ENCODE measurements at places on chromosomes 12 and 14. TPM values are rescaled to one million over a fixed set of nuclear protein-coding genes. Genes with fewer than 3 reads are reported as not detected.

- H3K4me3 ChIP-seq: no peak overlapping the region
- peaks cover 33% of the 10 kb centered on the region for H3K27me3 ChIP-seq
- H3K4me1 ChIP-seq: no peaks in the 10 kb centered on the region
- DNase-seq: no peak
- H3K27ac ChIP-seq: no peak overlapping the region
- no peaks in the 10 kb centered on the region for H3K36me3 ChIP-seq
Observed at GRCh38 chr14:56730538-56731145, 79.6 kb downstream of the OTX2 start.

GRCh38 chr12:57452937-57453509, 2.1 kb upstream of the INHBE start:
- H3K27ac ChIP-seq: no peak overlapping the region
- peaks cover 9% of the 10 kb centered on the region for H3K4me1 ChIP-seq
- no peaks in the 10 kb centered on the region for H3K27me3 ChIP-seq
- H3K4me3 ChIP-seq: no peak overlapping the region
- peak; percentile 23 for DNase-seq

- no peaks in the 10 kb centered on the region for H3K27me3 ChIP-seq
- peak overlapping the region; percentile 85 for H3K27ac ChIP-seq
- peaks cover 41% of the 10 kb centered on the region for H3K4me1 ChIP-seq
- peak; percentile 1 for DNase-seq
- peaks cover 25% of the 10 kb centered on the region for H3K36me3 ChIP-seq
Observed at GRCh38 chr14:105857220-105857825, 330.9 kb downstream of the TMEM121 start.

DNA sequence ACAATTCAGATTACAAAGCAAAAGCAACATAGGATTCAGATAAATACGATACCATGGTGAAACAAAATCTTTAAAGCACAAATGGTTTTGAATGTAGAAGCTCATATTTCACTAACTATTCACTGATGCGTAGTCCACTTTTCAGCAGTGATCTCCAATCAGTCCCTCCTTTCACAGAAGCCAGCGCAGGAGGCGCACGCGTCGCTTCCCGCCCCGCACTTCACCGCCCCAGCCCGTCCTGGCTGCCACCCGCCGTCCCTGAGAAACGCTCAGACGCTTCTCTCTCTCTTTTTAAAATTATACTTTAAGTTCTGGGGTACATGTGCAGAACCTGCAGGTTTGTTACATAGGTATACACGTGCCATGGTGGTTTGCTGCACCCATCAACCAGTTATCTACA, 19.8 kb upstream of the CHFR start:
- DNase-seq: no peak
- H3K4me1 ChIP-seq: peaks cover 21% of the 10 kb centered on the region
- H3K4me3 ChIP-seq: peak overlapping the region; percentile 61
- peaks cover 8% of the 10 kb centered on the region for H3K36me3 ChIP-seq
- H3K27me3 ChIP-seq: peaks cover 9% of the 10 kb centered on the region

DNA sequence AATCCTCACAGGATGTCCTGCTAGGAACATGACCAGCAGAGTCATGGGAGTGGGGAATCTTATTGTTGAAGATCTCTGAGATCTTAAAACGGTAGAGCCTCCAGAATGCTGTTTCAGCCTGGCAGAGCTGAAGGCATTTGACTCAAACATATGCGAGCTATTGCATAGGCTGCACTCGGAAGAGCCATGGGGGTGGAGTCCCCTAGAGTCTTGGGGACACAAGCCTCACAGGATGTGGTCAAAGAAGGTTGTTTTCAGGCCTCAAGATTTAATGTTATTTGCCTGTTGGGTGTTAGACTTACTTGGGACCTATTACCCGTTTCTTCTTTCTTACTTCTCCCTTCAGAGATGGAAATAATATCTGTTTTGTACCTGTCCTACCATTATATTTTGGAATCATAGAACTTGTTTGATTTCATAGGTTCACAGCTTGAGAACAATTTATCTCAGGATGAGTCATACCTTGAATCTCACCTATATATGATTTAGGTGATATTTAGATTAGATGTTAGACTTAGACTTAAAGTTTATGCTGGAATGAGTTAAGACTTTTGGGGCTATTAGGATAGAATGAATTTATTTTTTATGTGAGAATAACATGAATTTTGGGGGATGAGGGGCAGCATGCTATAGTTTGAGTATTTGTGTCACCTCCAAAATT, 172.2 kb upstream of the ATP2B1 start:
- peak overlapping the region; percentile 97 for H3K27ac ChIP-seq
- H3K36me3 ChIP-seq: no peaks in the 10 kb centered on the region
- H3K4me1 ChIP-seq: peaks cover 39% of the 10 kb centered on the region
- H3K27me3 ChIP-seq: no peaks in the 10 kb centered on the region

DNA sequence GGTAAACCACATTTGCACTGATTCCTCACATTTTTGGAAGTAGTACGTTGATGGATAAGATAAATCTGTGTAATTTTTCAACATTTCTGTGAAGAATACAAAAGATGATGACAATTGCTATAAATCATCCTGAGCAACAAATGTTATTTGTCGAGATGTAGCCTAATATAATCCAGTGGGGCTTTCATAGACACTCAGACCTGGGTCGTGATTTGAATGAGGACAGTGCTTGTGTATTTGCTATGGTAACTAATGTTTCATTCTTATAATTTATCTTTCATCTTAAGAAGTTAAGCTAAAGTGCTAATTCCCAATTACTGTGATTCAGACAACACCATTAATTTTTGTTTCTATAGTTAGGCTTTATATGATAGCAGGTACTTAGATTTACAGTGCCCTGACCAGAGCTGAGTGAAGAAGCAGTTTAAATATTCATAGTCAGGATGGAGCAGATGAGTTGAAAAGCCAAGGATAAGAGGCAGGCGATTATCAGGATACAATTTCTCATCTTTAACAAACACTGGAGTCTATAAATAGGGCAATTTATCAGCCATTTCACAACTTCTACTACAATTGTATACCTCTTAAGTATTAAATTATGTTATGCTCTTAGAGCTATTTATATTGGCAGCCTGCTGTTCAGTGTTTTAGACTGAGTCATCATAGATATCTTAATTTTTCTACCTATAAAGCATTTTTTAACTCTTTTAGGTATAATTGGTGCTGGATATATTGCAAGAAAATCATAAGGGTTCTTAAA, 359.9 kb downstream of the TRHDE start:
- no peaks in the 10 kb centered on the region for H3K36me3 ChIP-seq
- DNase-seq: no peak
- H3K27me3 ChIP-seq: no peaks in the 10 kb centered on the region

GRCh38 chr14:48805315-48805714, 780.9 kb downstream of the RPS29 start:
- no peaks in the 10 kb centered on the region for H3K4me1 ChIP-seq
- peaks cover 4% of the 10 kb centered on the region for H3K36me3 ChIP-seq
- H3K4me3 ChIP-seq: no peak overlapping the region
- H3K27me3 ChIP-seq: no peaks in the 10 kb centered on the region

GRCh38 chr12:93894391-93895088, 217.4 kb downstream of the CRADD start:
- no peak for DNase-seq
- no peak overlapping the region for H3K27ac ChIP-seq
- peaks cover 6% of the 10 kb centered on the region for H3K4me1 ChIP-seq

- peaks cover 2% of the 10 kb centered on the region for H3K4me1 ChIP-seq
- H3K27me3 ChIP-seq: no peaks in the 10 kb centered on the region
- H3K36me3 ChIP-seq: no peaks in the 10 kb centered on the region
Observed at GRCh38 chr12:124369827-124370378, 75.0 kb downstream of the RFLNA start.

DNA sequence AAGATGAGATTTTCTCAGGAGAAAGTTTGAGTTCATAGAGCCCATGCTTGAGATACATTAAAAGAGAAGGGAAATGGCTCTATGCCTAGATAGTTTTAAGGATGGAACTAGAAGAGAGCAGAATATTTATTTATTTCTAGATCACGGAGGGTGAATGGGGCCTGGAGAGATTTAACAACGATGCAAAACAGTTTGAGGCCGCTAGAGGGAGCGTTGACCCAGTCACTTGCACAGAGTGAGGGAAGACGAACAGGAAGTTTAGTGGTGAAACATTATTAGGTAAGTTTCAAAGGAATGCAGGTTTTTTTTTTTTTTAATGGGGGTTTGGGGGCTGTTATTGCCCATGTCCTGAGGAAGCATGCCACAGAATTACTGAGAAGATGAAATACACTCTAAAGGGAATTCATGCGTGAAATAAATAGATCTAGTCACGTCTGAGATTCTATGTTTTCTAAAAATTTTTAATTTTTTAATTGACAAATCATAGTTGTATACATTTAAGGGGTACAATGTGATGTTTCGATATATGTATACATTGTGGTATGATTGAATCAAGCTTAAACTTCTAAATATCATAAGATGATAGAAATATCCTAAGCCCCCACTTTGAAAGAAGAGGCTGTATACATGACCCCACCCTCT, 14.8 kb upstream of the PPP1R1A start:
- DNase-seq: peak; percentile 47
- no peaks in the 10 kb centered on the region for H3K4me1 ChIP-seq
- no peak overlapping the region for H3K27ac ChIP-seq

DNA sequence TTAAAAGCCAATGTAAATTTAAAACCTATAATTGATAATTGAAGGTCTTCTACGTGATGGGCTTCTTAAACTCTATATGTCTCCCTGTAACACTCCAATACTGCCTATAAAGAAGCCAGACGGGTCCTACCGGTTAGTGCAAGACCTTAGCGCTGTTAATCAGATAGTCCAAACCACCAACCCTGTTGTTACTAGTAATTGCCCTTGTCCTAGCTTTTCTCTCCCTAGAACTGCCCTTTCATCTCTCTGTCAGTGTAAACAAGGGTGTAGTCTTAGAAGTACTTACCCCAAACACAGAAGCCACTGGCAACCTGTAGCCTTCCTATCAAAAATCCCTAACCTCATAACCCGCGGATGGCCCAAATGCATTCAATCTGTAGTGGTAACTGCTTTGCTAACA, 243.0 kb upstream of the DIO3 start:
- no peak overlapping the region for H3K4me3 ChIP-seq
- no peak overlapping the region for H3K27ac ChIP-seq
- no peak for DNase-seq
- peaks cover 19% of the 10 kb centered on the region for H3K27me3 ChIP-seq
- no peaks in the 10 kb centered on the region for H3K4me1 ChIP-seq

The AGAP2 gene
- polyA plus RNA-seq: 1.7 TPM

The KCNC2 gene
- not detected for polyA plus RNA-seq

The ABHD12B gene
- not detected for polyA plus RNA-seq

The GLS2 gene
- polyA plus RNA-seq: 0.97 TPM

The B4GALNT3 gene
- polyA plus RNA-seq: 0.29 TPM

The APAF1 gene
- polyA plus RNA-seq: 13.9 TPM

The CLEC1A gene
- polyA plus RNA-seq: not detected

Data from naive B cell (primary cell).